ENCODE measurements at places on chromosomes 5 and 9.
A peak's percentile ranks its signal among the peaks of the same experiment; 100 is the strongest.

GRCh38 chr9:279674-280073 is 65.0 kb downstream of the DOCK8 start:
- DNase-seq, result no peak

DNA sequence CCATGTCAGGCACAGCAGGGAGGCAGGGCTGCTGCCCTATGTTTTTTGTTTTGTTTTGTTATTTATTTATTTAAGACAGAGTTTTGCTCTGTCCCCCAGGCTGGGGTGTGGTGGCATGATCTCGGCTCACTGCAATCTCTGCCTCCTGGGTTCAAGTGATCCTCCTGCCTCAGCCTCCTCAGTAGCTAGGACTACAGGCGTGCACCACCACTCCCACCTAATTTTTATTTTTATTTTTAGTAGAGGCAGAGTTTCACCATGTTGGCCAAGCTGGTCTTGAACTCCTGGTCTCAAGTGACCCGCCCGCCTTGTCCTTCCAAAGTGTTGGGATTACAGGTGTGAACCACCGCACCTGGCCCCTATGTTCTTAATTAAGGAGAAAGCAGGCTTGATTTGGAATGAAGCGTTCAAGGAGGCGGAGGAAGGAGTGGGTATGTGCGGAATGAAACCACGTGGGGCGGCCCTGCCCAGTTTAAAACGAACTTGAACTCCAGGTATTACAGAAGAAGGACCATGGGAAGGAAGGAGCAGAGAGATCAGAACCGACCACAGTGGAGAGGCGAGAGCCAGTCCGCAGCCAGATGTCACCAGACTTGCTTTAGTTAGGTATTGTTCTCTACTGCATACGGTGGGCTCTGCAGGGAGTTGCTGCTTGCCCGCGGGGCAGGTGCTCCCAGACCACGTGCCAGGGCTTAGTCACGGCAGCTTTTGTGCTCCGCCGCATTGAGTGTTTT is 34.9 kb upstream of the EPB41L4B start:
- DNase-seq, result no peak

GRCh38 chr9:80191108-80191507 is 619.3 kb downstream of the TLE4 start:
- no peak for DNase-seq

DNA sequence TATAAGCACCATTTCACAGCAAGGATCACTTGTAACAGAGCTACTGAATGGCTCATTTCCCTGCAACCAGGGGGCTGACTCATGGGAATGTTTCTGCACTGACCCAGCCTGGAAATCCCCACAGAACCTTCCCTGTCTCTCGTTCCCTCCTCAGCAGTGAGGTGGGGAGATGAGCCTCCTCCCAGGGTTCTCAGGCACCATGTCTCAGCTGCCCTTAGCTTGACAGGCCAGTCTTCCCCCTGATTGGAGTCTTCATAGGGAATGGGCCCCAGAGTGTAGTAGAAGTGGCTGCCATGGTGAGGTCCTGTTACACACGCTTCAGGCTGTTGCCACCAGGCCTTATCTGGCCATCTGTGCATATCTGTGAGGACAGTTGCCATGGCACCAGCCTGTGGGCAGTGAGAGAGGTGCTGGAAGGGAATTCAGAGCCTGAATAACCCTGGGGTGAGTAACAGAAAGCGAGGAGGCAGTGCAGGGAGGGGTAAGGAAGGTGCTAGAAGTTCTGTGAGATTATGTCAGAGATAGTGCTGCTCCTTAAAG is 324.4 kb downstream of the ENC1 start:
- no peak for DNase-seq

DNA sequence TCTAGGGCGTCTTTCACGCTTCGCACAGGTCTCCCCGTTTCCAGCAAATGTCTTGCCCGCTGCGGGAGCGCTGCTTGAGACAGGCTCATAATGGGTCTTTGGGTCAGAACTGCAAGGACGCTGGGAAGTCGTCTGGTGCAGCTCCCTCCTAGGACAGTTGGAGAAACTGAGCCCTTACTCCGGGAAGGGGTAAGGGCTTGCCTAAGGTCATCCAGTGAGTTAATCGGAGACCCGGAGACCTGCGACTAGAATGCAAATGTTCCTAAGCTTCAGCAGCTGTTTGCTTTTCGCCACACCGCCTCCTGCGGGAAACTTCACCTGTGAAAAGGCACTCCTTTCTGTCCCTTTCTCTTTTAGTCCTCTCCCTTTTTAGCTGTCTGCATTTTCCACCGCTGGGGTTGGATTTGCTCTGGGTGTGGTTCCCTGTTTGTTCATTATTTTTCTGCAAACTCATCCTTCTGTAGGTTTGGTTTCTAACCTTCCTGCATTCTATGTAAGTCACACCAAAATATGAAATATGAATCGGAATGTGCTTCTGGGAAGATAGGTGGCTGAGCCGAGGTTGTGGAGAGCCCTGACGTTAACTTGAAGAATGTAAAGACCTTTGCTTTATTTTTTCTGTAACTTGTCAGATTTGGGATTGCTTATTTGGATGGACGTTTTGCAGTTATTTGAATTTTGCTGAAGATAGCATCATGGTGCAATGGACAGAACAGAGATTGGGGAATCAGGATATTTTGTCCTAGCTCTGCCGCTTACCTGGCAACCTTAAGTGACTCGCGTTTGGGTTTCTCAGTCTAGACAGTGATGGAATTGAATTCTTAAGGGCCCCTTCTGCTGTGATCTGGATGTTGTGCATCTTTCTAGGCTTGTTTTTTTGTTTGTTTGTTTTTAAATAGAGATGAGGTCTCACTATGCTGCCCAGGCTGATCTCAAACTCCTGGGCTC is 909 bp downstream of the SLC36A1 start:
- peak; percentile 8 for DNase-seq

DNA sequence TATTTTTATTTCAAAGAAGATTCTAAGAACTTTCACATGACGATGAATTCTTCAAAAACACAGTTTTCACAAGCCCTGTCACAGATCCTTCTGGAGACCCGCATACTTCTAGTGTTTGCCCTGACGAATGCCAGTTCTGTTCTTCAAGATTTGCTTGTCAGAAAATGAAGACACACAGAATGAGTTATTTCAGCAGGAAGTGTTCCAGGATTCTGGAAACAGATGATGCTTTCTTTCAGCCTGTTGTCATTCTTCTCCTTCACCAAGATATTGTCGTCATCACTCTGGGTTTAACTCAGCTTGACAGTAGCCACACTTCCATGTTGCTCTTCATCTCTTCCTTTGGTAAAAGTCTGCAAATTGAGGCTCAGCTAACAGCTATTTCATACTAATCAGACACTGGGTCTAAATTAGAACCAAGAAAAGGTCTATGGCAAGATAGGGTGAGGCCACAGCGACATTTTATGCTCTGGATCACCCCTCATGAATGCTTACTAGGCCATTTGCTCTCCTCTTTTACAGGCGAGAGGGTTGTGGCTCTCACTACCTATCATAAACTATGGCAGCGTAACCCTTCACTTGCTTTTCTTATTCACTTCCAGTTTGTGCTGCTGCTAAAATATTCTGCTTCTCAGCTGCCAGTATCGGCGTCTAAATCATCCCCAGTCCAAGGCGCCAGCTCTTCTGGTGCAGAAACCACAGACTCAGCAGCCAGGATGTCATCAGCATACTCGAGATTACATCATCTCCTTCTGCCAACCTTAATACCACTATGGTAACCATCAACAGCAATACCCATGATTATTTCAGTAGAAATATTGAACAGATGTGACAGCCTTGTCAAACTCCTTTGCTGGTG is 159.6 kb upstream of the TBCA start:
- peak; percentile 13 for DNase-seq

- DNase-seq, result no peak
Observed at GRCh38 chr5:75460942-75461610, 50.4 kb downstream of the CERT1 start.

GRCh38 chr9:78871452-78872331 is 574.8 kb downstream of the PSAT1 start:
- DNase-seq, result no peak

DNA sequence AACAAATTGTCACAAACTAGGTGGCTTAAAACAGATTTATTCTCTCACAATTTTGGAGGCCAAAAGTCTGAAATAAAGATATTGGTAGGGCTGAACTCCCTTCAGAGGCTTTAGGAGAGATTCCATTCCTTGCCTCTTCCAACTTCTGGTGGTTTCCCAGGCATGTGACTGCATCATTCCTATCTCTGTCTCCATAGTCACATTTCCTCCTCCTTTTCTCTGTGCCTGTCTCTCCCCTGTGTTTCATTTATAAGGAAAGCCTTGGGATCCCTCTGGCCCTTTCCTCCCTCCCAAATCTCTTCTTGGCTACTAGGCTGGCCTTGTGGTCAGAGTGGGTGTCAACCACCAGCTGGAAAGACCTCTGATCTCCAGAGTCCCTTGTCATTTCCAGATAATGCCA is 78.2 kb downstream of the SNX18 start:
- DNase-seq, result no peak

GRCh38 chr5:92777421-92777820 is 803.6 kb downstream of the NR2F1-AS1 start:
- DNase-seq, result no peak

GRCh38 chr5:2330325-2331130 is 420.9 kb downstream of the IRX2 start:
- no peak for DNase-seq

DNA sequence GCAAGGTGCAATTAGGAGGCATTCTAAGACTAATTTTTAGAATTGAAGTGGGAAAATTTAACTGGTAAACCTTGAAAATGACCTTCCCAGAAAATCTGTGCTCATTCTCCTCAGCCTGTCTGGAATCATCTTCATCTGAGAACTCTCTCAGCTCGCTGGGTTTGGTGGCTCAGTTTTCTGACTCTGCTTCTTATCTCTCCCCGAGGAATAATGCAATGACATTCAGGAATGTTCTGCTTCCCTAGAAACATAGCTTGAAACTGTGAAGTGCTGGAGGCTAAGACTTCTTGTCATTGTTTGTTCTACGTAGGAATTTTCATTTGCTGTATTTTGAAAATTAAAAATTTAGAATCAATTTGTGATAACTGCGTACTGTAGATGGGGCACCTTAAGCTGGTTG is 86.6 kb downstream of the KCNN2 start:
- no peak for DNase-seq

DNA sequence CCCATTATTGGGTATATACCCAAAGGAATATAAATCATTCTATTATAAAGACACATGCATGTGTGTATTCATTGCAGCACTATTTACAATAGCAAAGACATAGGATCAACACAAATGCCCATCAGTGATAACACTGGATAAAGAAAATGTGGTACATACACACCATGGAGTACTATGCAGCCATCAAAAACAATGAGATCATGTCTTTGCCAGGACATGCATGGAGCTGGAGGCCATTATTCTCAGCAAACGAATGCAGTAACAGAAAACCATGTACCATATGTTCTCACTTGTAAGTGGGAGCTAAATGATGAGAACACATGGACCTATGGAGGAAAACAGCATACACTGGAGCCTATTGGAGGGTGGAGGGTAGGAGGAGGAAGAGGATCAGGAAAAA is 402.4 kb downstream of the CSNK1G3 start:
- DNase-seq, result no peak

- no peak for DNase-seq
Observed at GRCh38 chr9:95509851-95510708, 6.7 kb downstream of the PTCH1 start.

GRCh38 chr5:137887831-137888230 is 1.4 kb upstream of the PKD2L2 start:
- DNase-seq, result no peak

DNA sequence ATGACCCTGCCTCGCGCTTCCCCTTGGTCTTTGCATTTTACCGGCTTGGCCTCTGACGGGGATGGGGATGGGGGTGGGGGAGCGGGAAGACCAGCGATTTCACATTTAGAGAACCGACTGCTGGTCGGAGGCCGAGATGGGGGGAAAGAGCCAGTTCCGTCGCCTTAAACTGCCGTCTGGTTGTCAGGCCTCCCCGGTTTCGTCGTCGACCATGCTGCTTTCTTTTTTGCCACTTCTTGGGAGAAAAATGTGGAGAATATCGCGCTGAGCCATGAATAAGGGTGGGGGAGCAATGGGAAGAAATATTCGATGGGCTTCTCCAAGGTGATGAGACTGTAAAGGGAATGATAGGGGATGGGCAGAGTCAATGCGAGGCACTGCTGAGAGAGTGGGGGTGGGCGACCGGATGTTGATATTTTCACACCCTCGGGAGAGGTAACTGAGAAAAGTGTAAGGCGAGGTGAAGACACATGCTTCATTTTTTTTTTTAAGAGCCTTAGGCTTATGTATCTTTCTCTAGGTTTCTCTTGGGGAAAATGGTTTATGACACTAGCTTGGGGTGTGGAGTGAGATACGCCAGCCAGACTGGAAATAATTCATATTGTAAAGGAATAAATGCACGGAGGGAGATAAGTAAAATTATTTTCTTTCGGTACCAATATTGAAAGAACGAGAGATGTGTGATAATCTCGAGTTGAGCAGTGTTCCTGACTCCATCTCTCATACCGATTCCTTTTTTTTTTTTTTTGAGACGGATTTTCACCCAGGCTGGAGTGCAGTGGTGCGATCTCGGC is 1.1 kb downstream of the KIF2A start:
- peak; percentile 52 for DNase-seq

GRCh38 chr5:89377767-89378455 is 494.9 kb upstream of the MEF2C start:
- no peak for DNase-seq

DNA sequence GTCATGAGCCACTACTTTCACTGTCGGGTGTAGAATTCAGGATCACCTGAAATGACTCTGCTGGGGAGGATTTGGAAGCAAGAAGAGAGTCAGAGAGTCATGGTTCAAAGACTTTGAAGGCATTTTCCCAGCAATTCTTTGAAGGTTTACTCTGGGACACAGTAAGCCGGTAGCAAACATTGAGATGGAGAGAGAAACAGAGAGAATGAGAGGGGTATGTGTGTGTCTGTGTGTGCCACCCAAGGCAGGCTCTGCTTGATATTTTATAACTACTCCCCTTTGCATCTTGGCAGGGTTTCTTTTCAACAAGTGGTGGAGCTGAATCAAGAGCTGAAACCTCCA is 89.8 kb downstream of the ANKRD55 start:
- no peak for DNase-seq

DNA sequence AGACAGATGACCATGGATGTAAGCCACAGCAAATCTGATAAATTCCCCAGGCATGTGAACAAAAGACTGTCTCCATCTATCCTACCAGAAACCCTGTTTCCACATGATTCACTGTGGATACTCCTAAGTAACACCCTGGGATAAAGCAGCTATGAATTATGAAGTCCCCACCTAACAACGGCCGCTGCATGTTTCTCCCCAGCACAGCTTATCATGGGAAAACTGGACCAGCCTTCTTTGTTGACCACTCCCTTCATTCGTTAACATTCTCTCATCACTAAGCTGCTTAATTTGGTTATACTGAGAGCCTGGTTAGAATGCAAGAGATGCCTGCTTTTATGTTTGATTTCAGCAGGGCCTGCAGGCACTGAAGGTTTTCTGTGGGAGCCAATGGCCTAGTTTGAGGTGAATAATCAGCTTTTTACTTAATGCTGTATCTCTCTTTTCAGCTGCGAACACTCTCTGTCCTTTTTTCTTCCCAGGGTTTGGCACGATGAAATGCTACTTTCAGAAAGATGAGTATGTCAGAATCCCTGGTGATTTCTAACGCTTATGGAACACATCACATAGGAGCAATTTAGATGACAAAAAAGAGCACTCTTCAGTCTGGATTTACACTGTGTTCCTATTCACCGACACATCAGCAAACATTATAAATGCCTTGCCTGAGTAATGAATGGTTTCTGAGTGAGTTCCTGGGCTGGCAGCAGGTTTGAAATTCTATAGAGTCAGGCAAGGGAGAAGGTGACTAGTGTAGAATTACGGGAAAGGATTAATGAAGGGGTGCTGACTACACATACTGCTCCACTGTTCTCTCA is 318.4 kb upstream of the ZNF608 start:
- DNase-seq, result no peak

- no peak for DNase-seq
Observed at GRCh38 chr5:155460501-155460931, 447.0 kb downstream of the KIF4B start.

- DNase-seq, result peak; percentile 57
Observed at GRCh38 chr5:90783460-90784333, 225.1 kb downstream of the ADGRV1 start.

Data from CD4-positive, alpha-beta T cell treated with Interleukin-6 at 100 ng/mL for 8 hours (primary cell).